ENCODE measurements at places on chromosomes 5 and 9.

DNA sequence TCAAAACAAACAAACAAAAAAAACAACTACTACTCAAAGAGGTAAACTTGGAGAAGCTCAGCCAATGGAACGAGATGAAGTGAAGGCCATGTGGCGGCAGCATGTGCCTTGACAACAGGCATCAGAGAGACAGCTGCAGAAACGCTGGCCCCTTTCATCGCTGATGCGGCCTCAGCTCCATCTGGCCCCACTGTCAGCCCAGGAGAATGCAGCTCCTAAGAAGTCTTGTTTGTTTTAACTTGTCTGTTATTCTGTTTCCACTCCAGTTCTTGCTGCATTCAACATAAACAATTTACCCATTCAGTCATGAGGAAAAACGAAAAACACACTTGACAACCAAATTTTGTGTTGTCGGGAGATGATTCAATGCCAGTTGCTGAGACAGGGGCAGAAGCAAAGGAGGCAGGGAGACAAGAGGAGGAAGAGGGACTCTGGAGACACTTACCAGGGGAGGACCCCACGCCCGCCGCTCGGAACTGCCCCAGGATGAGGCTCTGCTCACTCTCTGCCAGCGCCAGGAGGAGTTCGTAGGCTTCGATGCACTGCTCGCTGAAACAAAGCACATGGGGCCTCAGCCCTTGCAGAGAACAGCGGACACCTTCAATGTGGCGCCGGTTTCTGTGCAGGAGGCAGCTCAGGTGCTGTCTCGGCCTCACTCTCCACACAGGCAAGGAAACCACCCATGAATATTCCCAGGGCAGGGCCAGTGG is 91.2 kb downstream of the DCP2 start:
- DNase-seq: peak; percentile 75

GRCh38 chr5:127705120-127705892 is 2.1 kb downstream of the CCDC192 start:
- DNase-seq: no peak

- no peak for DNase-seq
Observed at GRCh38 chr5:123364441-123365155, 58.6 kb downstream of the CEP120 start.

DNA sequence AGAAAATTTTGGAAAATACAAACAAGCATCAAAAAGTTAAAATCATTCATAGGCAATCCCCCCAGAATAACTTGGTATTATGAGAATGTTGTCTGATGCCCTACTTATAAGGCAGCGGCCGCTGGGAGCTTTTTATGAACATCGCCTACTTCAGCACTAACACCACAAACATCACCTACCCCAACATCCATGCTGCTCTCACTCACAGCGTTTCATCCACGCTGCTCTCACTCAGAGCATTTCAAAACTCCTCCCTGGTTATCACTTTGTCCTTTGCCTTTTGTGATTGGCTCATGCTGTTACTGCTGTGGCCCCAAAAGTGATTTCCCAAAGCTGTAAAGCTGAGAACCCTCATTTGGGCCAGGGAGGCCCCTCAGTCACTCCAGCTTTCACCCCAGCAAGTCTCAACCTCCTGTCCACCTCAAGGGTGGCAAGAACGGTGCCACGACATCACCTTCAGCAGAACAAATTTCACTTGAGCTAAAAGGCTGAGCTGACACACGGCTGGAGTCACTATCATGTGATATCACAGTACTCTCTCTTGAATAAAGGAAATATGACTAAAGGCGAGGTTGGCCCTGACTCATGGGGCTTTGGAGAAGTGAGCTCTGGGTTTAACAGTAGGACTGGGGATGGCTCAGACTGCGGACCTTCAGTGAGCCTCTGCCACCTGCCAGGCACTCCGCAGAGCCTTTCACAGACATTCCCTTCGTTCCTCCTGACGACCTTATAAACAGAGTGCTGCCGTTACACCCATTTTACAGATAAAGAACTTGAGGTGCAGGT is 25.2 kb downstream of the SHC3 start:
- DNase-seq: no peak

DNA sequence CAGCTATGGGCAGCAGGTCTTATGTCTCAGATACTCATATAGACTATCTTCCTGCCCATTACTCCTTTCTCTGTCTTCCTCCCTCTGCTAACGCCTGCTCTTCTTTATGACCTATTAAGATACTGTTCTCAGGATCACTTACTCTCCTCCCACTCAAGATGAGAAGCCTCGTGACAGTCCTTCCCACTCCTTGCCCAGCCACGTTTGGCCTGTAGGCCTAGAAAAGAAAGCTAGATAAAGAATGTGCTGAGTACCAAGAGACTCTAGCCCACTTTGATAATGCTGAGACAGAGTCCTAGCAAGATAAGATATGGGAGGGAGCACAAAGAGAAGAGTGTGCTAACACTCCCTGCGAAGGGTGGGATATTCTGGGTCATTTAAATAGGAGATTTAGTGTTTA is 6.8 kb upstream of the DENND4C start:
- no peak for DNase-seq

DNA sequence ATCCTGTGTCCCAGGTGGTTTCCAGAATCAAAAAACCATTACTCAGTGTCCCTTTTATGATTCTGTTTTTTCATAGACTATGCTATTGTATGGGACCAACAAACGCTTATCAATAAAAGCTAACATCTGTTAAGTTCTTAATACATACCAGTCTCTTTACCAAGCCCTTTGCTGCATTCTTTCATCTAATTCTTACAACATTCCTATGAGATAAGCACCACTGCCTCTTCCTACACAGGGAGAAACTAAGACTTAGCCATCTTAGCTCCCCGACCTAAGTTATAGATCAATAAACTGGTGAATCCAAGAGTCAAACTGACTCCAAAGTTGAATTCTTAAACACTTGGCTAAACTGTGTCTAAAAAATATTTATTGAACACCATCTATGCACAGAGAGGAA is 26.6 kb downstream of the DRD1 start:
- DNase-seq: no peak

DNA sequence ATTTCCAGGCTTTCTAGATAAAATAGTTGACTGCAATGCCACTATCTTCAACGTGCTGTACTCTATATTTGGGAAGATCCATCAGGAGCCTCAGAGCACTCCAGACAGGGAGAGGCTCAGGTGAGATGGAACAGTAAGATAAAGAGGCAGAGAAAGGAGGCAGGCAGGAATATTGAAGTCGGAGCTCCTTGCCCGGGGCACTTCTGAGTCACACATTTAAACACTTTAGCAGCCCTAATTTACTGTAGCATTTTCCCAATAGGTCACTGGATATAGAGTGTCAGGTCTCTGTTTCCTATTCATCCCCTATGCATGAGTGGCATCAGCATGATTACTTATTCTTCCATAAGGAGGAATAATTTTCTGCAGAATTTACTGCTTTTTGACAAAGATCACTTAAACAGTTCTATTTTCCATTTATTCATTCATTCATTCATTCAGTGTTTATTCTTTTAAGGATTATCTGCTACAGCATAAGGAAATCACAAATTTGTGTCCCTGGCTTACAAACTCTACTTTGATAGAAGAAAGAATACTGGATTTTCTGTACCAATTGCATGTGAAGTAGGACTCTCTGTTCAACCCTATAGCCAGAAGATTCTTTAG is 170.7 kb downstream of the MAPKAP1 start:
- no peak for DNase-seq

GRCh38 chr5:115417076-115417475 is 120.6 kb upstream of the CCDC112 start:
- DNase-seq: peak; percentile 58

- no peak for DNase-seq
Observed at GRCh38 chr9:126294331-126295081, 32.1 kb upstream of the MVB12B start.
